Fibroblast of skin of abdomen (primary cell): ENCODE measurements at places on chromosomes 2 and 18.

DNA sequence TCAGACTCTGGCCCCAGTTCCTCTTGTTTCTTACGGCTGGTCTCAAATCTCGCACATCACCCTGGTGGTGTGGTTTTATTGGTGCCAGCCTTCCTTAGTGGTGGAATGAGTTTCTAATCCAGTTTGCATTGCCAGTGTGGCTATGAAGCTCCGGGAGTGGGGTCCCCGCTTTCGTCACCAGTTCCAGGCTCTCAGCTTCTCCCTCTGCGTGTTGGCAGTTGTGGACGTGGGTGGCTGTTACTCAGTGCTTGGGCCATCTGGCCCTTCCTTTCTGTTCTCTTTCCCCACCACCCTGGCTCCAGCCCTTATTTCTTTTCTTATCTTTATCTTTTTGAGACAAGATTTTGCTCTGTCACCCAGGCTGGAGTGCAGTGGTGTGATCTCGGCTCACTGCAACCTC, 30.1 kb downstream of the EFR3B start:
- DNase-seq: no peak

DNA sequence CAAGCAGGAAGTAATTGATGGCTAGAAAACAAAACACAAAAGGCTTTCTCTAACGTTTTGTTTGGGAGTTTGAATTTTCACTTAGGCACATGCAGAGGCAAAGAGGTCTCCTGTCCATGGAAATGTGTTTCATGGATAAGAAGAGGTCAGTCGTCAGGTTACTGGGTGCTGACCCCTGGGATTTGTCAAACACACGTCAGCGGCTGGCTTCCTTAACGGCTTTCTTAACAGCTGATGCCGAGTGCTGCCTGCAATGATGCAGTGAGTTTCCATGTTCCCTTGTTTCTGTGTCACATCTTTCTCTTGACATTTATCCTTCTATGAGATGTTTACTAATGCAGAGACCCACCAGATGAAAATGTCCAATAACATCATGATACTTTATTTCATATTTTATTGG, 31.7 kb downstream of the GPR39 start:
- DNase-seq: no peak

DNA sequence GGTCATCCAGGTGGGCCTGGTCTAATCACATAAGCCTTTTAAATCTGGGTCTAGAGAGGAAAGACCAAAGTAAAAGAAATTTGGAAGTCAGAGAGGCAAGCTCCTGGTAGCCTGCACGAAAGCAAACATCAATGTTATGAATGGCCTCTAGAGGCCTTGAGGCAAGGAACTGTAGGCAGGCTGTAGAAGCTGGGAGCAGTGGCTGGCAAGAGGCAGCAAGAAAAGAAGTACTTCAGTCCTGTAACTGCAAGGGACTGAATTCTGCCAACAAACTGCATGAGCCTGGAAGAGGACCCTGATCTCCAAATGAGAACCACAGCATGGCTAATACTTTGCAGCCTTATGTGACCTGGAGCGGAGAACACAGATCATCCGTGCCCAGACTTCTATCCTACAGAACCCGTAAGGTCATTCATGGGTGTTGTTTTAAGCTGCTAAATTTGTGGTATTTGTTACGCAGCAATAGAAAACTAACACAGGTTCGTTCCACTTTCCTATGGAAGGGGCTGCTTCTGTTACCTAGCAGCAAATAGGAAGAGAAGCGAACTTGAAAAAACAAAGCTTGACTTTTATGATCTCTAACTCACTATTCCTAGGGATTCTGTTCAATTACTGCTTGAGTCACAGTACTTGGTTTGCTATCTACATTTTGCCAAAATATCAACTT, 1.2 kb downstream of the IMMT start:
- no peak for DNase-seq

- no peak for DNase-seq
Observed at GRCh38 chr2:118255771-118256372, 167.6 kb downstream of the INSIG2 start.

- no peak for DNase-seq
Observed at GRCh38 chr2:156421851-156422250, 14.3 kb upstream of the GPD2 start.

- peak; percentile 88 for DNase-seq
Observed at GRCh38 chr2:101961338-101962191, 30.2 kb upstream of the IL1R2 start.

GRCh38 chr2:62370321-62371250, 135.4 kb downstream of the TMEM17 start:
- DNase-seq: no peak

- DNase-seq: no peak
Observed at GRCh38 chr2:154709215-154709614, 10.7 kb downstream of the KCNJ3 start.

- peak; percentile 80 for DNase-seq
Observed at GRCh38 chr2:238856713-238857567, 9.1 kb downstream of the TWIST2 start.

GRCh38 chr2:178426388-178426787, 24.6 kb downstream of the PRKRA start:
- no peak for DNase-seq

DNA sequence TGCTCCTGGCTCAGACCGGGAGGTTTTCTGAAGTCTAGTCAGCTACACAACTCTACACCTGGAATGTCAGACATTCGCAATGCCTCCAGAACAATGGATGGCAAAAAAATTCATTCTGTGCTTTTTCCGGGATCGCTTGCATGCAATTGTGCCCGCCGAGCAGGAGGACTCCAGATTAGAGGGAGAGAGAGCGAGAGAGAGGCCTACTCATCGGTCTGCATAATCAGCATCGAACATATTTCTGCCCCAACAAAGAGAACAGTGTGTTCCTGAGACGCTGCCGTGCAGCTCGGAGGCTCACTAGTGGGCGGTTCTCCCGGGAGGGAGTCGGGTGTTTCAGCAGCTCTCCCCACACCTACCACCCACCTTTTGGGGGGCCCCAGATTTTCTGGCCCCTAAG, 117.1 kb downstream of the KLHL29 start:
- DNase-seq: no peak

- peak; percentile 88 for DNase-seq
Observed at GRCh38 chr2:58107803-58108710, 61.5 kb downstream of the VRK2 start.

GRCh38 chr2:12452185-12452584, 264.6 kb upstream of the TRIB2 start:
- DNase-seq: peak; percentile 61

DNA sequence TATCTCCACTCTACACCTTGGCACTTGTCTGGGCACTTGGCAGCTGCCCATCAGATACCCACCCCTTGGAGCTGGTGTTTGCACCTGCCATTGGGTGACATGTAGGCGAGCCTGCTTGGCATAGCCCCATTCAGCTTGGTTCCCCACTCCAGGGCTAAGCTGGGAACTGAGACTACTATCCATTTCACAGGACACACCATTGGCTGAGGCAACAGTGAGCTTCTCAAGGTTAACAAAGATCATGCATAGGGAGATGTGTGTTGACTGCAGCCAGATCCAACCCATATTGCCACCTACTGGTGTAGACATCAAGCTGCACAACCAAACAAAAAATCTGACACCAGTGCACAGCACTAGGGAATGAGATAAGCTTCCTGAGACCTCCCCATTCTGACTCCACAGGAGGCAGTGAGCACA, 1389.8 kb upstream of the TMEFF2 start:
- DNase-seq: peak; percentile 26

- DNase-seq: no peak
Observed at GRCh38 chr2:43612944-43613343, 17.1 kb upstream of the THADA start.

GRCh38 chr2:230903231-230904150, 21.6 kb downstream of the GPR55 start:
- DNase-seq: no peak

DNA sequence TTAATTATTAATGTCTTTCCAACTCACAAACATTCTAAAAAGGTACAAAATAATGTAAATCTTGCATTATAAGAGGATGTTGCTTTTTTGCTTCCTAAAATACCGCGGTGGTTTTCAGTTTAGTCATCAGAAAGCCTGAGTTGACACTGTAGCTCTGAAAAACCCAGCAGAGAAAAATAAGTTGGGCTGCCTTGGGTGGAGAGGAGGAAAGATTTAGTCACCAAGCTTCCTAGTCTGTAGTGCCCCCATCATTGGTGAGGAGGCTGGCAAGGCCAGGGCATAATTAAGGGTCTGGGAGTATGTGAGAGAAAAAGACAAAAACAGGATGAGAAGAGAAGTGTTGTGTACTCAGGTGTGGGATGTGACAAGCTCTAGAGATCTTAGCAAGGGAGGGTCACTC, 5.7 kb downstream of the PTPRM start:
- DNase-seq: peak; percentile 37

DNA sequence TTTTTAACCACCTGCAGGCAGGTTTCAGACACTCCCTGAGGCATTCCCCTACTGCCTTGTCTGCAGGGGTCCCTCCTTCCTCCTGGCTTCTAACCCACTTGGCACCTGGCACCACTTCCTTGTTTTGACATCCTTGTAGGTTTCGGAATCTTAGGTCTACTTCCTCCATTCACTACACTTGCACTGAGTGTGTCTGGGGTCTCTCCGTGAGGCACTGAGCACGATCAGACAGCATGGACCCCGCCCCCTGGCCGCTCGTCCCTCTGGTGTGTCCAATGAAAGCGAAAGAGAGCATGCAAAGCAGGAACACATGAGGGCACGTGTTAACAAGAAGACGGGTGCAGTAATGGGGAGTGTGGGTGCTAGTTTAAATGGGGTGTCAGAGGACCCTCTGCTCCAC, 63.8 kb downstream of the HAUS1 start:
- DNase-seq: no peak

DNA sequence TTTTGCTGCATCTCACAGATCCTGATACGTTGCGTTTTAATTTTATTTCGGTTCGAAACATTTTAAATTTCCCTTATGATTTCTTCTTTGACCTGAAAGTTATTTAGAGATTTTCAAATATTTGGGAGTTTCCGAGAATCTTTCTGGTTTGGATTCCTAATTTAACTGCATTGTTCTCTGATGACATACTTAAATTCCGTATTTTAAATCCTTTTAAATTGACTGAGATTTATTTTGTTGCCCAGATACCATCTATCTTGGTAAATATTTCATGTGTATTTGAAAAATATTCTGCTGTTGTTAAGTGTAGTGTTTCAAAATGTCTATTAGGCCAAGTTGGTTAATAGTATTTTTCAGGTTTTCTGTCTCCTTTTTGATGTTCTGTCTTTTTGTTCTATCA, 37.7 kb downstream of the MROH2A start:
- DNase-seq: no peak

DNA sequence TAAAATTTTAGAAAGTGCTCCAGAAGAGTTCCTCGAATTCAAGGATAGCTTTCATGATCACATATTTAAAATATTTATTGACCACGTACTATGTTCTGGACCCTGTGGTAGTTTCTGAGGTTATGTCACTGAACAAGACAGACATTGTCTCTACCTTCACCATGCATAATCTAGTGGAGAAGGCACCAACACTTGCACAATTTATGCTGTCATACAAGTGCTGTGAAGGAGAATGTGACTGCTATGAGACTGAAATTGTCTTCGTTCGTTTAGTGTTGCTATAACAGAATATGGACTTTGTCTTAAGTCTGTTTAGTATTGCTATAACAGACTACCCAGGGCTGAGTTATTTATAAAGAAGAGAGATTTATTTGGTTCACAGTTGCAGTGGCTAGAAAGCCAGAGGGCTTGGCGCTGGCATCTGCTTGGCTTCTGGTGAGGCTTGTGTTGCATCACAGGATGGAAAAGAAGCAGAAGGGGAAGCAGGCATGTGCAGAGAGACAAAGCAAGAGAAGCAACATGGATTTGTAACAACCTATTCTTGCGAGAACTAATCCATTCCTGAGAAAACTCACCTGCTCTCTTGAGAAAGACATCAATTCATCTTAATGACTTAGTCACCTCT, 50.0 kb upstream of the RFX8 start:
- no peak for DNase-seq

DNA sequence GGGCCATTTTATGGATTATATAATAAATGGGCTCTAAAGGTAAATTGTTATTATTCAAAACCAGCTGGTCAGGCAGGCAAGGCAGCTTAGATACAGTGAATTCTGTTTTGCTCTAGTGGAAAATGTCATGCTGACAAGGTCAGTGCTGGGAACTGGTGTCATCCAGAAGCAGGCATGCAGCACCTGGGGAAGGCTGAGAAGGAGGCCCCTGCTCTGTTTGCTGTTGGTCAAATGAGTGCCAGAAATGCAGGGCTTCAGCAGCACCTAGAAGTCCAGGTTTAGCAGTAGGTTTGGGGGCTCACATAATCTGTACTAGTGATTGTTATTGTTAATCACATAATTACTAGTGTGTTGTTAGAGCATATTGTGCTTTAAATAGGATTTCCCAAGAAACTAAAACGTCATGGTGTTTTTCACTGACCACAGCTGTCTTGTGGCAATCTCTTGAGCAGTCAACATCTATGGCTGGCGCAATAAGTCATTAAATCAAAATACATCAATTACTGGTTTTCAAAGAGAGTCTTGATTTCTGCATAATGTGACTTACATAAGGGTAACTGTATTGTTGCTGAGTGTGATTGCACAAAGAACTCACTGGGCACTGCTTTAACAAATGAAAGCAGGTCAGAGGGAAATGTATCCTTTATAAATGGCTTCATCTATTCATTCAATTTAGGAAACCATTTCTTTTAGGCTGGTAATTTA, 99.1 kb downstream of the MYO3B start:
- no peak for DNase-seq

GRCh38 chr18:23934252-23934651, 80.3 kb upstream of the TTC39C start:
- no peak for DNase-seq
